ENCODE measurements at places on chromosomes 11 and 22. TPM values are rescaled to one million over a fixed set of nuclear protein-coding genes. Genes with fewer than 3 reads are reported as not detected.

The KCNE3 gene
- 6.8 TPM for total RNA-seq

The ANO5 gene
- 15.4 TPM for total RNA-seq

The PNPLA5 gene
- total RNA-seq, result not detected

The MIOX gene
- not detected for total RNA-seq

The SLCO2B1 gene
- total RNA-seq, result 11.7 TPM

The CD3G gene
- total RNA-seq, result 1.1 TPM

The MFNG gene
- 6.7 TPM for total RNA-seq

The POTEH gene
- not detected for total RNA-seq

The E2F8 gene
- 4.8 TPM for total RNA-seq

The OR8A1 gene
- total RNA-seq, result not detected

The TIGD3 gene
- 0.11 TPM for total RNA-seq

The TMEM191B gene
- total RNA-seq, result not detected

The DDI1 gene
- not detected for total RNA-seq

The CD3E gene
- 0.32 TPM for total RNA-seq

The JAML gene
- 6.5 TPM for total RNA-seq

The KCNQ1OT1 gene
- 24.7 TPM for total RNA-seq

The CNTF gene
- 1.3 TPM for total RNA-seq

The EHF gene
- total RNA-seq, result 79.8 TPM

The ENTHD1 gene
- not detected for total RNA-seq

The C11orf52 gene
- 2.7 TPM for total RNA-seq

The EIF3D gene
- 227 TPM for total RNA-seq

The MN1 gene
- total RNA-seq, result 9.1 TPM

The IGSF9B gene
- total RNA-seq, result 11.4 TPM

The FXYD6 gene
- total RNA-seq, result 56.2 TPM

The PARVA gene
- total RNA-seq, result 69.8 TPM

The CFAP300 gene
- total RNA-seq, result 5.9 TPM

The PGA5 gene
- 0.69 TPM for total RNA-seq

The NAV2 gene
- 10.6 TPM for total RNA-seq

The SPON1 gene
- 131 TPM for total RNA-seq

The KCNJ4 gene
- total RNA-seq, result not detected

The CD151 gene
- total RNA-seq, result 115 TPM

The GAL3ST1 gene
- 0.63 TPM for total RNA-seq

The OR51I1 gene
- 0.63 TPM for total RNA-seq

The GP1BB gene
- total RNA-seq, result 1.6 TPM

The HTATIP2 gene
- 3.9 TPM for total RNA-seq

The OR51B4 gene
- 2.0 TPM for total RNA-seq

The DNAJB7 gene
- total RNA-seq, result not detected

The AMOTL1 gene
- total RNA-seq, result 79.3 TPM

The PDGFD gene
- 26.0 TPM for total RNA-seq

All from urinary bladder (tissue), 4 donors.